ENCODE measurements at places on chromosomes 2 and 18.

DNA sequence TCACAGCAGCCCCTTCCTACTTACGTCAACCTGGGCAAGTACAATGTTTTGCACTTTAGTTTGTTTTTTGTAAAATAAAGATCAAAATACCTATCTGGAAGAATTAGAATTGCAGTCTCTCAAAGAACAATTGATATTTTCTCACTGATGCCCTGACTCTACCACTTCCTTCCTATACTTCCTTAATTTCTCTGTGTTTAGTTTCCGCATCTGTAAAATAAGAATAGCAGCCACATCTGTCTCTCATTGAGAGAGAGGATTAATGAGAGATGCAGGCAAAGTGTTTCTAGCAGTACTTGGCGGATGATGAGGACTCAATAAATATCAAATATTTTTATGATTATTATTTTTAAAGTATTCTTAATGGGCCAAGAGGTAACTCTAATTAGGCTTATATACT, 122.6 kb upstream of the PIEZO2 start:
- DNase-seq: no peak

DNA sequence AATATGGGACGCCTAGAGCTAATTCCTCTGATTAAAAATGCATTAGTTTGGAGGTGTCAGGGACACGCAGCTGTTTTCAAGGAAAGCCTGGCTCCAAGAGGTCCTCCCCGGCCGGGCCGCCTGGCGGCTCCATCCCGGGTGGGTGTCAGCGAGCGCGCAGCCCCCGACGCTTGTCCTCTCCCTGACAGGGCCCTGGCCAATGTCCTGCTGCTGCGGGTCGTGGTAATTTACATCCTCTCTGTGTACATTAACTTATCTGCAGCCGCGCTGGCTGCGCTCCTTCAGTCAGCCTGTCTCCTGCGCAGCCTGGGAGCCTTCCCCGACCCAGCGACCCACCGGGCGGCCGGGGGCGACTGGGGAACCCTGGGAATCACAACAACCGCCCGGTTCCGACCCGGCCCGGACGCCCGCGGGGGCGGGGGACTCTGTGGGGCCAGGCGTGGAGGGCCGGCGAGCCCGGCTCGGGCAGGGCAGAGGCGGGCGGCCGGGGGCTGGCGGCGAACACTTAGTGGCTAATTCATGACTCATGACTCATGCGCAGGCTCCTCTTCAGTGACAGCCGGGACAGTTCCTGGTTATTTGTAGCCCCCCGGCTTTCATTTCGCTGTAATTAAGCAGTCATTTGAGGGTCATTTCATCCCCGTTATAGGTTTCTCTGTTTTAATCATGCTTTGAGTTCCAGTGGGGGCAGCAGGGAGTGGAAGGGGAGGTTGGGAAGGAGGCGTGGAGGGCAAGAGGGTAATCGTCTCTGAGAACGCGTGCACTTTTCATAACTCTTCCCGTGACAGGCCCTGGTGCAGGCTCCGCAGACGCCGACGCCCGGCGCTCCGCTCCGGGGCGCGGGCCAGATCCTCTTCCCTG, 141.9 kb upstream of the CTAGE1 start:
- DNase-seq: peak; percentile 13

DNA sequence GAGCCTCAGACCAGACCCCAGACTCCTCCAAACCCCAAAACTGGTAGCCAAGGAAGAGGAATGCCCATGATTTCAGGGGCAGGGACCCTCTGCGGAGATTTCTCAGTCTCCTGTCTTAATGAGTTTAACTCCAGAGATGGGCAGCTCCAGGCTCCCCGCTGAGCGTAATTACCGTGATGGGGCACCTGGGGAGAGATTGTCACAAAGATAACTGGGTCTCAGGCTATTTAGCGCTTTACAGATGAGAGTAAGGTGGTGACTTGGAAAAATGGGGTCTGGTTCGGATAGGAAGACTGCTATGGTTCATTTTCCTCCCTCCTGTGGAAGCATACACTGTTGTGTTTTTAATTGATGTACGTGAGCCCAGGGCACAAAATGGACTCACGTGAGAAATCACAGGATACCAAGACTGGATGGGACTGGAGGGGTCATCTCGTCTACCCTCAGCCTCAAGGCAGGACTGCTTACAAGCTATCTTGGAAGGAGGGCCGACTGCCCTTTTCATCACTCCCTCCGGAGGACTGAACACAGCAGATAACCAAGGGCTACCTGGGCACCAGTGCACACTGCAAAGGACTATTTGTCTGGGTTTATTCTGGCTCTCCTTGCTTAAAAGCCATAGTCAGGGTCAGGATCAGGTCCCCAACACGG, 427.8 kb downstream of the ZNF521 start:
- no peak for DNase-seq

GRCh38 chr2:66550826-66551225, 115.9 kb downstream of the MEIS1 start:
- DNase-seq: no peak

DNA sequence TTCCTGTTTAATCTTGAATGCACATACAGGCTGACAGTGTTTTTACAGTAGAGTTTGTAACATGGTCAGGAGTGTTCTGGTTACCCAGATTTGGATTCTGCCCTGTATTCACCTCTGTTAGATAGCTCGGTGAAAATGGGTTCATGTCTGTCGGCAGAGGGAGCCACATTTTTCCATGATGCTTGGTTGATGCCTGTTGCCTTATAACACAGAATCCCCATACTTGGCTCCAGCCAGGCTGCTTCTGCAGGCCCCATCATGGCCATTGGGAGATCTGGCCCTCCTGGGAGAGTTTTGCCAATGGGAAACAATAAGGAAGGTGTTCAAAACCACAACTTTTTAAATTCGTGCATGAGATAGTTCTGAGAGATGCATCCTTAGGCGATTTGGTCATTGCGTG, 78.1 kb downstream of the WDSUB1 start:
- DNase-seq: no peak

GRCh38 chr18:55402731-55403405, 185.1 kb downstream of the TCF4 start:
- no peak for DNase-seq

DNA sequence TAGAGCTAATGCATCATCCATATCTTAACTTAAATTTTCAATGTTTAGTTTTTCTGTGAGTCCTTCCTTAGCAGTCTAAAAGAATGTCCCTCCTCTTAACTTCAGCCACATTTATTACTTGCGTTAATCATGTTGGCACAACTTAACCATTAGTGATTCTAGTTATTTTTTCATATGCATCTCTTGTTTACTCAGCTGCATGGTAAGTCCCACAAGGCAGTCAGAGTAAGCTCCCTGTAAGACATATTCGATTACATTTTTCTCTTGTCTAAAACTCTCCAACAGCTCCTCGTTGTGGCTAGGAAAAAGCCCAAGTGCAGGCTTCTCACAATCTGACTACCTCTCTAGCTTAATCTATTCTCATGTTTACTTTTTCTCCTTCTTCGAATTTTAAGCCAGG, 2045.3 kb upstream of the PIK3C3 start:
- no peak for DNase-seq

- DNase-seq: no peak
Observed at GRCh38 chr18:62438402-62438801, 84.4 kb upstream of the ZCCHC2 start.

GRCh38 chr2:65974067-65974723, 460.7 kb upstream of the MEIS1 start:
- DNase-seq: peak; percentile 4

GRCh38 chr2:49359721-49360406, 205.5 kb upstream of the FSHR start:
- DNase-seq: no peak

DNA sequence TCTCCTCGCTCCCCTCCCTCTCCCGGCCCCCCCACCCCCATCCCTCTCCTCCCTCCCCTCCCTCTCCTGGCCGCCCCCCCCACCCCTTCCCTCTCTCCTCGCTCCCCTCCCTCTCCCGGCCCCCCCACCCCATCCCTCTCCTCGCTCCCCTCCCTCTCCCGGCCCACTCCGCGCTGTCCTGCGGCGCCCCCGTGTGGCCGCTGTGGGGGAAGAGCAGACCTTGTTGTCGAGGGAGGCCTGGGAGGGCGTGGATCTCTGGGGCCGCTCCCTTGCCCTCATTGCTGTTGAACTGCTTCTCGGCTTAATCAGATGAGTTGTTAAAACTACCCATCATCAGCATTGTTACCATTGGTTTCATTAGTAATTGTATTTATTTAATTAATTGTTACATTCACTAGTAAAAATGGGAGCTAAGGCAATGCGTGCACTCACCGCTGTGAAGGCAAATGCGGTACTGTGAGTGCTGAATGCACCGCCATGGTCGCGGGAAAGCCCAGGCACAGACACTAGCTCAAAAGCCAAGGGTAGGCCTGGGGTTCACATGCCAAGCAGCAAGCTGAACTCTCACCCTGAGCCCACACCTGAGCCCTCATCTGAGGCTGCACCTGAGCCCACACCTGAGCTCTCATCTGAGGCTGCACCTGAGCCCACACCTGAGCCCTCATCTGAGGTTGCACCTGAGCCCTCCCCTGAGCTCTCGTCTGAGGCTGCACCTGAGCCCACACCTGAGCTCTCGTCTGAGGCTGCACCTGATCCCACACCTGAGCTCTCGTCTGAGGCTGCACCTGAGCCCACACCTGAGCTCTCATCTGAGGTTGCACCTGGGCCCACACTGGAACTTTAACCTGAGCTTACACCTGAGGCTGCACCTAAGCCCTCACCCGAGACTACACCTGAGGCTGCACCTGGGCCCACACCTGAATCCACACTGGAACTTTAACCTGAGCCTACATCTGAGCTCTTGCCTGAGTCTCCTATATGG, 8.8 kb downstream of the RTP5 start:
- DNase-seq: peak; percentile 88

- no peak for DNase-seq
Observed at GRCh38 chr2:22110244-22110651, 986.5 kb downstream of the TDRD15 start.

GRCh38 chr2:23592898-23593751, 208.1 kb downstream of the KLHL29 start:
- no peak for DNase-seq

GRCh38 chr18:40877096-40877495, 1077.9 kb upstream of the PIK3C3 start:
- DNase-seq: no peak

- no peak for DNase-seq
Observed at GRCh38 chr2:206979365-206979764, 40.0 kb downstream of the CPO start.

DNA sequence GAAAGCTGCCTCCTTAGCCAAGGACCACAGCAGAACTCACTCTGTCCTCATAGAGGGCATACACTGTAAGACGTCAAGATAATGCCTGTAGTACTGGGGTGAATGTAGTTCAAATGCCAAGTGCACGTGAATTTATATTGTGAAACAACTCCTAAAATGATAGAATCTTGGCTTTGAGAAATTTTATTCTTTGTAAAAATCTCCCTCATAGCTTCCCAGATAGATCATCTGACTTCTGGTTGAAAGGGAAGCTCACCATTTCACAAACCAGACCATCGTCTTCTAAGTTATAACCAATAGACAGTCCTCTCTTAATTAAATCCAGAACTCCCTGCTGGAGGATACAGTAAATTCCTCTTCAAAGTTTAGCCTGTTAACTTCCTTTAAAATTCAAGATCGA, 110.9 kb upstream of the MSTN start:
- DNase-seq: no peak

- DNase-seq: no peak
Observed at GRCh38 chr2:42369532-42370229, 8.7 kb upstream of the COX7A2L start.

GRCh38 chr18:8471372-8471771, 137.9 kb upstream of the RAB12 start:
- DNase-seq: no peak

DNA sequence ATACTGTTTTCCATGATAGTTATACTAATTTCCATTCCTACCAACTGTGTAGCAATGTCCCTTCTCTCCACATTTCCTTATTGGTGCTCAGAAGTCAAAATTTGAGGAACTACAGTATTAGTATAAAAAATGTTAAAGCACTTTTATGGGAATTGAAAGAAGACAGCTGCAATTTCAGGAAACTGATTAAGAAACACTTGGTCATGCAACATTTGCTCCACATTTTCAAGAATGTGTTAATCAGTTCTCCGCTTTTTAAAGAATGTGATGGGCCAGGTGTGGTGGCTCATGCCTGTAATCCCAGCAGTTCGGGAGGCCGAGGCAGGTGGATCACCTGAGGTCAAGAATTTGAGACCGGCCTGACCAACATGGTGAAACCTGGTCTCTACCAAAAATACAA, 33.6 kb upstream of the MGAT4A start:
- DNase-seq: no peak

All from hematopoietic multipotent progenitor cell treated with erythropoietin and hydrocortisone succinate and interleukin-3 and kit ligand, for 6 days (in vitro differentiated cells).